Upper lobe of right lung (tissue), 1 donor: ENCODE measurements at places on chromosomes 2 and 18. TPM values are rescaled to one million over a fixed set of nuclear protein-coding genes. Genes with fewer than 3 reads are reported as not detected.

Gene TMEM200C
- total RNA-seq, result 0.41 TPM

- DNase-seq, result no peak
These were observed 68.1 kb upstream of the HAAO start for GRCh38 chr2:42860319-42861094.

GRCh38 chr2:159639712-159640111 lies 23.4 kb upstream of the BAZ2B start:
- no peak for DNase-seq

GRCh38 chr2:229909090-229909489 lies 12.7 kb downstream of the TRIP12 start:
- no peak for DNase-seq

DNA sequence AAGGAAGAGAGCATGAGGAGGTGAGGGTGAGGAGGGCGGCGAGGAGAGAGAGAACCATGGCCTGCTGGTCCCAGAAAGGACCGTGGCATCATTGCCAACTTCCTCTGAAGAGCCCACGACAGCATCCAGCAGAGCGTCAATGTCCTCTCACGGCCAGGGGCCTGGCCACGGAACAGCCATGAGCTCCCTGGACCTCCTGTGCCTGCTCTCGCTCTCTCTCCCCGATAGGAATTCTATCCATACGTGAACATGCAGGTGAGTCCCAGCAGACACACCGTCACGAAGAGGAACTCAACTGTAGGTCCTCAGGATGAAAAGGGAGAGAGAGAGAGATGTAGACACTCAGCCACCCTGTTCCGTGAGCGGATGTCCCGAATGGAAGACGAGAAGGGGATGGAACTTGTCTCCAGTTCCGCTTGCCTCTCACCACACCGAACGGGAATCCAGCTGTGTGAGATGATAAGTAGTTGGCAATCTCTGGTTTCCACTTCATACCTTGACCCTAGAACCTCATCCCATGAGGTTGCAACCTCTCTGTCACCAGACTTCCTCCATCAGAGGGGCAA lies 107.6 kb downstream of the TNS1 start:
- peak; percentile 34 for DNase-seq

Gene PLEK
- total RNA-seq, result 32.9 TPM

Gene CHRND
- not detected for total RNA-seq

Gene FTCDNL1
- total RNA-seq, result 2.1 TPM

Gene ALPI
- not detected for total RNA-seq

DNA sequence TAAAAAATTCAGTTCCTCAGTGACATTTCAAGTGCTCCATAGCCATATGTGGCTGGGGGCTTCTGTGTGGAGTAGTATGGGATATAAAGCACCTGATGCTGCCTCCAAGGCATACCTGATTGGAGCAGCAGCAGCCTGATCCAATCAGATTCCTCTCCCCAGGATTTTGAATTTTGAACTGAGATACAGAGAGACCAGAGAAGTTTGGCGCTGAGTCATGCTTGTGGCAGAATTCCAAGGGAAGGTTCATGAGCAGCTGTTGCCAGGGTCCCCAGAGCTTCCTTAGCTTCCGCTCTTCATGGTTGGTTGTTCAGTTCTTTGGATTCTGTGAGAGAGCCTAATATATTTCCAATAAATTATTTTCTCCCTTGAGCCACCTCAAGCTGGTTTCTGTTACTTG lies 29.0 kb upstream of the CFAP36 start:
- no peak for DNase-seq

Gene KCMF1
- 72.9 TPM for total RNA-seq

DNA sequence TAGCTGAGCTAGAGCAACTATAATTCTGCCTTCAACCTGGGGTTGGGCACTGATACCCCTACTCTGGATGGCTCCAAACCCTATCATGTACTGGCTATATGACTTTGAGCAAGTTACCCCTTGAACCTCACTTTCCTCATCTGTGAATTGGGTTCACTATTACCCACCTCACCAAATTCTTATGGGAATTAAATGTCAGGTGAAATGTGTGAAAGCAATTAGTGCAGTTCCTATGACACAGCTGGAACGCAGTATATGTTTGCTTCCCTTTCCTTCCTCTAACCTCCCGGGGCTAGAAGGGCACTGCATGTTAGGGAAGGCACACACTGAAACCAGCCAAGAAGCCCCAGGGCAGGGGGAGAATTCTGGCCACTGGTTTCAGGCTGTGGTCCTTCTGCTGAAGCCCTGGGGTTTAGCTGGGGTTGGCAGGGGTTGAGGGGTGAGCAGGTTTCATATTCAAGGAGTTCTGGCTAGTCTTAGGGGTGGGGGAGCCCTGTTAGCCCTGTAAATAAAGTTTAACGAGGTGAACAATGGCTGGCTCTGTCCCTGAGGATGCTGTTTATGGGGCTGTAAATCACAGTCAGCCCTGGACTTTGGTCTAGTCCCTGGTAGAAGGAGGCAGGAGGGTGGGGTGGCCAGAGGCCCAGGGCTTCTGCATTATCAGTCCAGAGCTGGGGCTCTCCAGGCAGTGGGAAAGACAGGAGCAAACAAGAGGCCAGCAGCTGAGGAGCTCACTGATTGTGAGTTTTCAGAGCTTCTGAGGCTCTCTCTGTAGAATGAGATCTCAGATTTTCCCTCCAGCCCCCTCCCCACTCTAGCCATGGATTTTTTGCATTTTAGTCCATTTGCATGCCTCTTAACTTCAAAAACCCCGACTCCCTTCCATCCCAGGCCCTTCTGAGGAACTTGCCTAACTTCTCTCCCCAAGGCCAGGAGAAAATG lies 8.0 kb downstream of the PKDCC start:
- DNase-seq, result no peak

- no peak for DNase-seq
These were observed 34.8 kb upstream of the LINC00305 start for GRCh38 chr18:64183665-64184064.

DNA sequence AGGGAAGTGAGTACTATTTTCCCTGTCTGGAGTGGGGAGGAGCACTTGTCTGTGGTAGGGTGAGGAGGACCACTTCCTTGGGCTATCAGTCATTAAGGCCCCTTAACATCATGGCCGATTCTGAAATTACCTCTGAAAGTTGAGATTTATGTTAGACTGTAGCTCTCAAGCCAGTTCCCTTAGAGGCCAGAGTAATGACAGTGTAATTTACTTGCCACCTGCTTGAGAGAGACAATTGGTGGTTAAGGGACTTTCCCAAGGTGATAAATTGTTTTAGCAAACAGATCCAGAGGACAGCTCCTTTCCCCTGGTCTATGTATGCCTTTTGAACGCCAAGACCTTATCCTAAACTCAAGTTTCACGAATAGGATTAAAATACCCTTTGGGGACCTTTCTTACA lies 56.1 kb downstream of the NEDD4L start:
- DNase-seq, result no peak

DNA sequence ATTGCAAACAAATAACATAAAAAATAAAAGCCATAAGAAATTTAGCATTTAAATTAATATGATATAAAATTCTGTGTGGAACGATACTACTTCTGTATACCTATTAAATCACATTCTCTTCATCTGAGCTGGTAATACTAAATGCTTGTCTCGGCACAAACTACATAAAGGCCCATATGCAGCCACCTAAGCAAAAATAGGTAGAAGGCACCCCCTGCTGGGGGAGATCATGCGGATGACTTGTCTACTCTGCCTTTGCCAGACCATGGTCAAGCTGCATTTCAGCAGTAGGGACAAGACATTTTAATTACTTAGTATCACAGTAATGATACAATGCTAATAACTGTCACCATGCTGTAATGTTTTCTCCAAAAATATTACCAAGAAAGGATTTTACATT lies 108.0 kb downstream of the CDH19 start:
- peak; percentile 63 for DNase-seq

DNA sequence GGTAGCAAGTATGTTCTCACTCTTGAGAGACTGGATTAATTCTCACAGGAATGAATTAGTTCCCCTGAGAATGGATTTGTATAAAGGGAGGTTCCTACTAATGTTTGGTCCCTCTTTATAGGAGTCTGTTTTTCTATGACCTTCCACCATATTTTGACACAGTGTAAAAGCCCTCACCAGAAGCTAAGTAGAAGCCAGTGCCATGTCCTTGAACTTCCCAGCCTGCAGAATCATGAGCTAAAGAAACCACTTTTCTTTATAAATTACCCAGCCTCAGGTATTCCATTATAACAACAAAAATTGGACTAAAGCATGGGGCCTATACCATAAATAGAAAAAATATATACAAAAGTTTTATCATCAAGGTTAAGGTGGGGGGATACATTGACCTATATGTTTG lies 227.9 kb upstream of the DTNA start:
- no peak for DNase-seq

DNA sequence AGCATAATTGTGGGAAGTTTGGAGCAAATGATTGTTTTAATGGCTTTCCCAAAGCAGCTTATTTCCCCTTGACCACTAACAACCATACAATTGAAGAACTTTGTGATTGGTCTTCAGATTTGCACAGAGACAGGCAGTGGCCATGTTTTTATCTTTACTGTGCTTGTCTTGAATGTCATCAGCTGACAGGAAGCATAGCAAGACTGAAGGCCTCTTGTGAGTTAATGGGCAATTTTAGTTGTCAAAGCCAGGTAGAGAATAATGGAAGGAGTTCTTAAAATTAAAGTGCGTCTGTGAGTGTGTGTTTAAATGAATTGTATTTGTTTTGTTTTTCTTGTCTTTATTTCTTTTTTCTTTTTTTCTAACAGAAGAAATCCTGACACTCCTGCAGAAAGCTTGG lies 809.9 kb downstream of the TSN start:
- DNase-seq, result no peak

DNA sequence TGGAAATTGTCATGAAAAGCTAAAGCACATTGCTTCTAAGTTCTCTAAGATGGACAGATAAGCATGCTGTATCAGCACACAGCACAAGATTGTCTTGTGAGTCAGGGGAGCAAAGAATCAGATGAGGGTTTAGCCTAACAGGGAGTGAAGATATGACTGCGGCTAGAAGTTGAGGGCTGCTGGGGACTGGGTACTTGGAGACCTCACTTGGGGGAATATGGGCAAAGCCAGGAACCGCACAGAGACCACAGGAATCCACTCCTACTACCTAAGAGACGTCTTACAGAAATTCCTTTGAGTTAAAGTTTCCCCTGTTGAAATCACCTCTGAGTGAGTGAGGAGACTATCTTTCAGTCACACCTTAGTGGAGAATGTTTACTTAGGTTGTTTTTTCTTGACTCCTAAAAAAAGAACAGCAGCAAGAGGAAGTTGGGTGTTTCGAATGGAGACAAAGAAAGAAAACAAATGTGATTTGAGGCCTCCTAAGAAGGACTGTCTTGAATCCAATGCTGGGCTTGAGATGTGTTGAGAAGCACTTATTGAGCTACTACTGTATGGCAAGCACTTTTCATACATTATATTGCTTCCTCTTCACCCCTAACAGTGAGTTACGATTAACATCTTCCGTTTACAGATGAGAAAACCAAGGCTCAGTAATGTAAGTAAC lies 100.7 kb downstream of the ANKRD44 start:
- peak; percentile 57 for DNase-seq

GRCh38 chr2:96914332-96914731 lies 44.5 kb upstream of the SEMA4C start:
- no peak for DNase-seq

Gene TMEM37
- total RNA-seq, result 23.8 TPM

- DNase-seq, result peak; percentile 78
These were observed 534 bp upstream of the SOCS6 start for GRCh38 chr18:70288171-70288850.

Gene KIF5C
- 0.49 TPM for total RNA-seq

DNA sequence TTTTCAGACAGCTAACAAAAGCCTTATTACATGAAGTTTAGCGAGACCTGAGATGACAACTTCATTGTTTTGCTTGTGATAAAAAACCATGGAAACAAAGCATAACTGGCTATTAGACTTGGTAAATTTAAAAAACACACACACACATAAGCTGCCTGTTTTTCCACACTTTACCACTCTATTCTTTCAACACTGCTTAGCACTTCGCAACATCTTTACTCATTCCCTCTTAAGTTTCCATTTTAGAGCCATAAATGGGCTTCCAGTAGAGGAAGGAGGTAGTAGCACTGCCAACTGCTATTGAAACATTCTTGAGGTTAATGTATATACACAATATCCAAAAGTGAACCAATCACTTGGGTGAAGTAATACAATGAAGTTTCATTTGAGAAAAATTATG lies 54.1 kb downstream of the BAZ2B start:
- DNase-seq, result no peak

Gene FKBP7
- 7.3 TPM for total RNA-seq

DNA sequence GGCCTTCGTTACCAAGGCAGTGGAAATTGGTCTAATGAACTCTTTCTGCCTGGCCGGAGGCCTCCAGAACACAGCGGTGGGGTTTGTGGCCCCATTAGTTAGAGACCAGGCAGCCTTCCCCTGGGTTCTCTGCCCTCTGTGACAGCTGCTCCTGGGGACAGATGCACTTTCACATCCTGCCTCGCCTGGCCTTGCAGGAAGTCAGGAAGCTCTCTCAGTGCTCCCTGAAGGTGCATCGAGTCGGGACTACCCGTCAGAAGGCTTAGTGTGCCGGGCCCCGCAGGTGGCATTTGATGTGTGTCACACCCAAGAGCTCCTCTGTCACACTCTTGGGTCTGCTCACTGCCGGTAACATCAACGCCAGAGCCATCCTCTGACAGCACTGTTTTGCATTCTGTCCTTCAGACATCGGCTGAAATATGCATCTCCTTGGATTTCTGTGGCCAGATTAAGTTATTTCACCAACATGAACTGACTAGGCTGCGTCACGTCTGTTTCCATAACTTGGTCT lies 158.3 kb downstream of the LDLRAD4 start:
- no peak for DNase-seq

DNA sequence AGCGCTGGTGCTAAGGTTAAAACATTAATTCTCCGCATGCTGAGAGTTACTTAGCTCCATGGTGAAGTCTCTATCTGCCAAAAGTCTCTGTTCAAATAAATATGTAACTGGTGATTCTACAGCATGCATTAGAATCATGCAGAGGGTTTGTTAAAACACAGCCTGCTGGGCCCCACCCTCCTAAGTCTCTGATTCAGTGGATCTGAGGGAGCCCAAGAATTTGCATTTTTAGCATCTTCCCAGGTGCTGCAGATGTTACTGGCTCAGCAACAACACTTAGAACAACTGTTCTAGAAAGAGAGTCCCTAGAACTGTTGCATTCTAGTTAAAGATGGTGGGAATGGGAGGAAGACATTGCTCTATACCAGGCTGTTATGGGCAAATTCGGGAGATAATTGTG lies 73.4 kb downstream of the DPP10 start:
- no peak for DNase-seq

- DNase-seq, result no peak
These were observed 436.3 kb downstream of the CBLN2 start for GRCh38 chr18:72107647-72108383.

GRCh38 chr2:30511122-30512083 lies 64.4 kb downstream of the LCLAT1 start:
- DNase-seq, result no peak
